GM23338 (cell line): ENCODE measurements at places on chromosomes 3 and 15.
A peak's percentile ranks its signal among the peaks of the same experiment; 100 is the strongest.

DNA sequence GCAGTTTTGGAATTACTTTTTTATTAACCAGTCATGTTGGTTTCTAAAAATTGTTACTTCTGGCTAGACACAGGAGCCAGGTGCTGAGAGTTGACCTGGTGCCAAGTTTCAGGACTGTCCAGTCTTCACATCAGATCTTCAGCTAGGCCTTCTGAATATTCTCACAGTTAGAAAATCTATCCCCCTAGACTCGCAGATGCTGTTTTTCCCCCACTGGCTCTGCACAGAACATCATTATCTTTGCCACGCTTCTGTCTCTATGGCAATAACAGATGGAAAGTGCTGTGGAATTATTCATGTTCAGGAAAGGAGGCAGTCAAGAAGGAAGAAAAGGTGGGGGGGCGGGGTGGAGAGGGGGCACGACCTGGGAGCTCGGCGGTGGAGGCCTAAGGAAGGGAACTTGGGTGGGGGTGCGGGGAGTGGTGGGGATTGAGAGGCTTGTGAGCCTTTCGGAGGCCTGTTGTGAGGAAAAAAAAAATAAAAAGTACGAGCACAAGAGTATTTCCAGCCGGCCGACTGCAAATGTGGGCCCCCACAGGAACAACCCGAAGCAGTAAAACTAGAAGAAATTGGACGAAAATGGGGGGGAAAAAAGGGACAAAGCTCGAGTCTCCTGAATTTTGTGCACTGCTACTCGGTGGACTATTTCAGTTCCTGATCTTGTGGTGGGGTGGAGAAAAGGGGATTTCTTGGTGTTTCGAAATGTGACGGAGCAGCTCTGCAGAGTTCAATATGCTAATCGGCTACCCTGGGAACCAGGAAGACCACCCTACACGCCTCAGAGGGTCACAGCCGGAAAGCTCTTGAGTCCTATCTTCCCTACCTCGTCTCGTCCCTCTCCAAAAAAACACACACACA is 1.5 kb upstream of the SKIL start:
- no peaks in the 10 kb centered on the region for H3K27me3 ChIP-seq
- H3K27ac ChIP-seq = peak overlapping the region; percentile 99
- peaks cover 15% of the 10 kb centered on the region for H3K36me3 ChIP-seq
- peak; percentile 62 for DNase-seq

- H3K4me3 ChIP-seq = no peak overlapping the region
- H3K36me3 ChIP-seq = peaks cover 6% of the 10 kb centered on the region; the same call in 1 of the 2 replicates
- no peaks in the 10 kb centered on the region for H3K4me1 ChIP-seq
Observed at GRCh38 chr15:43029476-43029875, 76.4 kb downstream of the UBR1 start.

GRCh38 chr3:16205156-16205870 is 30.8 kb downstream of the GALNT15 start:
- H3K4me3 ChIP-seq = no peak overlapping the region
- no peaks in the 10 kb centered on the region for H3K27me3 ChIP-seq
- H3K27ac ChIP-seq = no peak overlapping the region
- DNase-seq = no peak
- peaks cover 5% of the 10 kb centered on the region for H3K4me1 ChIP-seq

- DNase-seq = no peak
- H3K4me1 ChIP-seq = no peaks in the 10 kb centered on the region
- no peak overlapping the region for H3K4me3 ChIP-seq
- H3K27me3 ChIP-seq = no peaks in the 10 kb centered on the region
- H3K36me3 ChIP-seq = no peaks in the 10 kb centered on the region
- H3K27ac ChIP-seq = no peak overlapping the region
Observed at GRCh38 chr3:33947272-33948195, 149.1 kb downstream of the PDCD6IP start.

DNA sequence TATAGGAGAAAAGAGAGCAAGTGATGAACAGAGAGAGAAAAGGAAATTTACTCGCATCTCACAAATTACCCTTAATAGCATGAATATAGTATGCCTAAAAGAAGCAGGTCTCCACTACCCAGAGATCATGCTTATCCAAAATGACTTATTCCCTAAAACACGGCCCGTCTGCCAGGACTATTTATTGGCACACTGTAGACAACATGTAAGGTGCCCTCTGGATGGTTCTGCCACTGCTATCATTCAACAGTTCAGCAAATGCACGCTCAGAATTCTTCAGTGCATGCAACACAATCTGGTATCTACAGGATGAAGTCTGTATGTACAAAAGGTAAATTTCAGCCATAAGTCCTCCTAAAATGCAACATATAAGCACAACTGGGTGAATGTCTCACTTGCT is 465.8 kb downstream of the SHQ1 start:
- 0 out of 2 replicates have a peak, but pooled peaks cover 3% of the 10 kb centered on the region for H3K36me3 ChIP-seq
- DNase-seq = no peak
- H3K27me3 ChIP-seq = no peaks in the 10 kb centered on the region
- H3K4me3 ChIP-seq = no peak overlapping the region

DNA sequence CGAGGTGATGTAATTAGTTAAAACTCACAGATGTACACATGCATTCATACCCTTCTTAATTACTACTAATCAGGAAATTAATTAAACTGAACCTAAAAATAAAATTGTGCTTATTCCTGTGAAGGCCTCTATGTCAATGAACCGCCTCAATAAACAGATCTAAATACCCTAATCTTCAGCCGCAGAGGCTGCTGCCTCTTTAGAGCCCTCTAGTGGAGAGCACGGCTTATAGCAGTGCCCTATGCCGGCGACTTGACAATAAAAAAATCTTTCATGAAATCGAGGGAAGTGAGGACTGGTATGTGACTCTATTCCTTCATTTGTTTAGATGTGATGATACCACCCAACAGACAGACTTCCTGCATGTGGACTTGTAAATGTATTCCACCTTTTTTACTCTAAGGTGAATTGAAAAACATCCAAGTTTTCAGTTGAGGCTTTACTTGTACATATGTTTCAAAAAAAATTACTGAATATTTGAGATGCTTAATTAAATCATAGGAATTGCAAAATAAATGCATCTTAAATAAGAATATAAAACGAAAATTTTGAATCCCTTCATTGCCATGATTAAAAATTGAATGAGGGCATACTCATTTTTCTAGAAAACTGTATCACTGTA is 8.3 kb upstream of the EPHA3 start:
- no peaks in the 10 kb centered on the region for H3K4me1 ChIP-seq
- H3K36me3 ChIP-seq = no peaks in the 10 kb centered on the region
- DNase-seq = peak; percentile 79
- H3K27me3 ChIP-seq = no peaks in the 10 kb centered on the region

DNA sequence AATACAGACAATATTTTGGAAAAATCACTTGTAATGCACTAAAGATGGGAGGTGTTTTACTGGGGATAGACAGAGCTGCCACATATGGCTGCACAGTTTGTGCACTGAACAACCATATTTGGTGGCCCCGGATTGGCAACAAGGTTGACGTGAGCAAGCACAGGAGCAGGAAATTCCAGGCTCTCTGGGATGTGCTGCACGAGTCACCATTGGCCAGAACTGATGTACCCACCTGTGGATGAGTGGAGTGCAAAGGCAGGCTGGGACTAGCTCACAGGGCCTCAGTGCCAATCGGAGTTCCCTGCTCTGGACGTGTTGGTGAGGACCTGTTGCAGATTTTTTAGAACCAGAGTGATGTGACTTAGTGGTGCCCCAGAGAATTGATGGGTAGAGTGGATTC is 42.0 kb upstream of the SCAANT1 start:
- no peak overlapping the region for H3K4me3 ChIP-seq
- no peaks in the 10 kb centered on the region for H3K27me3 ChIP-seq
- peaks cover 62% of the 10 kb centered on the region for H3K4me1 ChIP-seq
- H3K27ac ChIP-seq = no peak overlapping the region

- H3K36me3 ChIP-seq = no peaks in the 10 kb centered on the region
- H3K27ac ChIP-seq = no peak overlapping the region
- no peak for DNase-seq
Observed at GRCh38 chr15:94130504-94130903, 100.9 kb upstream of the MCTP2 start.

DNA sequence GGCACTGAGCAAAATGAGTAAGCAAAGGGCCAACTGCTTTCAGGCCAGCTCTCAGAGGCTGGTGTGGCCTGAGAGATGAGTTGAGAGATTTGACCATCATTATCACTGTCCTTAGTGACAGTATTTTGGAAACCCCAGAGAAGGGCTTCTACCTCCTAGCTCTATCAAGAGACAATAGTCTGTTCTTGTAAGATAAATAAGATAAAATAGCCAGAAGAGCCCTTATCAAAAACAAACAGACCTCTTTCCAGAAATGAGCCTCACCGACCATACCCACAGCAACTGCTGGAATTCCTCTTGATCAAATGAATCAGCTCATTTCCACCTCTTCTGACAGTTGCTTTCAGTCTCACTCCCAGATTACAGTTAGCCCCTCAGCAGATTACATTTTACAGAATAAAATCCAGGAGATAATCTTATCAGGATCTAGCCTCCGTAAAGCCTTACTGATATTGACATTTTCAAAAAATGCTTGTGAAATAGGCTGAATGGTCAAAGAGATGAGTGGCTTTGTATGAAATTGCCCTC is 4.5 kb downstream of the HDC start:
- no peak overlapping the region for H3K27ac ChIP-seq
- no peak for DNase-seq
- H3K36me3 ChIP-seq = no peaks in the 10 kb centered on the region
- H3K4me3 ChIP-seq = no peak overlapping the region

DNA sequence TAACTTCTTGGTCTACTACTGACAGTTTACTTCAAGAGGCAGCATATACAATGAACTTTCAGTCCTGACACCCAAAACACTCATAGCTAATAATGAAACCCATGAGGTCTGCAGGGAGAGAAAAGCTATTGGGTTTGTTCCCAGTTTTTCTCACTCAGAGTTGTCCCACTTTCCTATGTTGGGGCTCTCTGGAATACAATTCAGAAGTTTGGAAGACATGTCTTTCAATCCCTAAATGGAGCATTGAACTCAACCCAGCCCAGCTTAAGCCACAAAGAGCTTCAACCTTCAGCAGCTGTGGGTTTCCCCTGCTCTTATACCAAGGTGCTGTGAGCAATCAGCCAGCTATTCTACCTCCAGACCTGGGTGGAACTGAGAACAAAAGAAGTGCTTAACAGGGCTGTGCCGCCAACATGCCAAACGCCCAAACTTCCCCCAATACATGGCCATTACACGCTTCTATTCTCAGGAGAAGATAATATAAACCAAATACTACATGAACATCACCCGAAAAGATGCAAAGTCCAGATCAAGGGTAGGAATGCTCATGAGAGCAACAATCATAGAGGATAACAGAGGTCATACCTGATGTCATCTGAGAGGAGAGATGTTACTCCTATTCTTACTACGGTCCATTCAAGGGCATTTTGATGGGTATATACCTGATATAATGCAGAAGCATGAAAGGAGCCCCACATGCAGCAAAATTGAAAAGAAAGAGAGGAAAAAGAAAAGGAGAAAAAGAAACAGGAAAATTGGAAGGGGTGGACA is 131.2 kb upstream of the TGFBR2 start:
- no peaks in the 10 kb centered on the region for H3K4me1 ChIP-seq
- no peak overlapping the region for H3K27ac ChIP-seq
- no peak overlapping the region for H3K4me3 ChIP-seq
- no peak for DNase-seq

DNA sequence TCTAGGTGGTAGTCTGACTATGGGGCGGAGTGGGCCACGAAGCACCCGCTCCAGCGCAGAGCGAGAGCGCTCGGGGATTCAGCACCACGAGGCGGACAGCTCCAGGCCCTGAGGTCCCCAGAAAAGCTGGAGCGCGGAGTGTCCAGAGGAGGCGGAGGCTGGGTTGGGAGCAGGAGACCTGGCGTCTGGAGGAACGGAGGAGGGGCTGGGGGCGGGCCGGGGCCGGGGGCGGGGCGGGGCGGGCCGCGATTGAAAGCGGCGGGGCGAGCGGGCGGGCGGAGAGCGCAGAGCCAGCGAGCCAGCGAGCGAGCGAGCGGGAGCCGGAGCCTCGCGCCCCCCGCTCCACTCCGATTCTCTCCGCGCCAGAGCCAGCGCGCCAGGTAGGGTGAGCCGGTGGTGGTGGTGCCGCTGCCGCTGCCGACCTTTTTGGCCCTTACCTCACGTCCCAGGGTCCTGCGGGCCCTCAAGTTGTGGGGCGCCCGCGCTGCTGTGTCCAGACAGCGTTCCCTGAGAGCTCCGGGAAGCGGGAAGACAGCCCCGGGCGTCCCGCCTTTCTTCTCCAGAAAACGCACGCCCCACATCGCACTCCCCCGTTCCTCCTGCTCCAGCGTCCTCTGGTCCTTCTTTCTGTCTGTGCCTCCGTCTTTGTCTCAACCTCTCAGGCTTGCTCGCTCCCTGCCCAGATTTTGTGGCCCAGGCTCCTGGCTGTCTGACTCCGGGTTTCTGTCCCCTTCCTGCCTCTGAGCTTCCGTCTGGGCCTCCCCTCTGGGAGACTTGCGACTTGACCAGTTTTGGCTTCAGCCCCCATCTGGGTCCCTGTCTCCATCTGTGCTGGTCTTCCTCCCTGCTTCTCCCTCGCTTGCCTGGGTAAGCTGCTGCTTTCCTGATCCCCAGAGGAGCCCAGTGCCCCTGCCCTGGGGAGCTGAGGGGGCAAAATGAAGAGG is at the start of gene GRM2:
GRM2 (plus strand) TSS at position 281 of the 944 bp plus-strand sequence. CDS start 1,916 bp downstream, outside the sequence.
- peaks cover 22% of the 10 kb centered on the region for H3K27me3 ChIP-seq
- H3K27ac ChIP-seq = no peak within 1 kb of the TSS
- H3K36me3 ChIP-seq = no peaks in the 10 kb centered on the region
- H3K4me3 ChIP-seq = peak within 1 kb of the TSS; percentile 81
- DNase-seq = peak; percentile 98

DNA sequence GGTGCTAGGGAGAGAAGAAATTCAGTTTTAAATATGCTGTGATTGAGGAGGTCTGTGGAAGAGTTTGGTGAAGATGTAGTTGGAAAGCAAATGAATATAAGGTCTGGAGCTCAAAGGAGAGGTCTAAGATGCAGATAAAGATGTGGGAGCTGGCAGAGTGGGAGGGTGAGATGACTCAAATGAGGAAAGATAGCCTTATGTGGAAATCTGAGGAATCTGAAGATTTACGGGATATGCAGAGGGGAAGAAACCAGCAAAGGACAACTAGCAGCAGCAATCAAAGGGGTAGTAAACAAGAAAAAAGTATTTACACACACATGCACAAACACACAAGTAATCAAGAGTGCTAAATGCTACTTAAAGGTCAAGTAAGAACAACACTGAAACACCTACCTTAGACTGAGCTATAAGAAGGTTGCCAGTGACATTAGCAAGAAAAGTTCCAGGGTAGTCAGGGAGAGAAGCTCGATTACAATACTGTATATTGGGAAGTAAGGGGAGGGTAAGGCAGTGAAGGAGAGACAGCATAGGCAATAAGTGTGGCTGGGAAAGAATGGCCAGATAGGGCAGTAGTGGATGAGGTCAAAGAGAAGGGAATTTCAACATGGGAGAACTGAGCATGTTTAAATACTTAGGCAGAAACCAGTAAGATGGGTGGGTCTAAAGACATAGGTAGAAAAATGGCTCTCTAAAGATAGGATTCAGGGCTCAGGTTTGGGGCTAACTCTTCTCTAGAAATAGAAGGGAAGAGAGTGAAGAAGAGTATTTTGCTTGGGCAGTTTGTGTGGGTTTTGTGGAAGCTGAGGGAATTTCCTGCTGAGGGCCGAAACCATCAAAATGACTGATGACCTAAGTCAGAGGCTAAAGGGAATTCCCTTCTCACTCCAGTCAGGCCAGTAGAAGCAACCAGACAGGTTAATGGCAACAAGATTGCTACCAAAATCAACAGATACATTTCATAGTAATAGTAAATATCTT is 8.9 kb downstream of the CMTM6 start:
- DNase-seq = no peak
- no peaks in the 10 kb centered on the region for H3K27me3 ChIP-seq
- H3K4me3 ChIP-seq = no peak overlapping the region
- H3K36me3 ChIP-seq = no peaks in the 10 kb centered on the region
- no peak overlapping the region for H3K27ac ChIP-seq
- H3K4me1 ChIP-seq = no peaks in the 10 kb centered on the region

GRCh38 chr3:119973018-119973646 is 121.1 kb downstream of the GSK3B start:
- no peaks in the 10 kb centered on the region for H3K4me1 ChIP-seq
- H3K4me3 ChIP-seq = no peak overlapping the region
- no peaks in the 10 kb centered on the region for H3K36me3 ChIP-seq
- no peak for DNase-seq
- H3K27me3 ChIP-seq = no peaks in the 10 kb centered on the region
